H9 (cell line): ENCODE measurements at places on chromosomes 6 and 20.

DNA sequence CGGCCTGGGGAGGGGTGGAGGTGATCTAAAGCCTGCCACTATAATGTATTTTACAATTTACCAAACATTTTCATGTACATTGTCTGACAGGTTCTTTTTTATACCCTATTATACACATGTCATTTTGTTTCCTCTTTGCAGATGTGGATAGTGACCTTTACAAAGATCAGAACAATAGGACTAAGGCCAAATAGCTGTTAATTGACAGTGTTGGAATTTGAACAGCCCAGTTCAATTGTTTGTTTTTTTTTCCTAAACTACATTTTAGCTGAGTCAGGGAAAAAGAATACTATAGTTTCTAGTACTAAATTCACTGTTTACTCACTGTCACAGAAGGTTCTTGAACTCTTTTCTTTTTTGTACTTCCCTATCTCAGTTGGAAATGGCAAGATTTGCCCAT, 40.2 kb downstream of the PGM3 start:
- peaks cover 32% of the 10 kb centered on the region for H3K36me3 ChIP-seq
- H3K27ac ChIP-seq, result no peak overlapping the region
- H3K27me3 ChIP-seq, result no peaks in the 10 kb centered on the region; the same call in 1 of the 2 replicates
- H3K4me1 ChIP-seq, result no peaks in the 10 kb centered on the region
- no peak overlapping the region for H3K4me3 ChIP-seq

- DNase-seq, result no peak
- H3K4me3 ChIP-seq, result no peak overlapping the region
- H3K4me1 ChIP-seq, result no peaks in the 10 kb centered on the region
- no peak overlapping the region for H3K27ac ChIP-seq
- H3K36me3 ChIP-seq, result no peaks in the 10 kb centered on the region
- no peaks in the 10 kb centered on the region for H3K27me3 ChIP-seq
Measured at GRCh38 chr6:73418081-73418741, 23.6 kb downstream of the DDX43 start.

GRCh38 chr6:113630738-113631535, 226.2 kb upstream of the MARCKS start:
- H3K27me3 ChIP-seq, result no peaks in the 10 kb centered on the region; the same call in 1 of the 2 replicates
- H3K4me1 ChIP-seq, result no peaks in the 10 kb centered on the region
- DNase-seq, result no peak
- H3K27ac ChIP-seq, result no peak overlapping the region
- H3K4me3 ChIP-seq, result no peak overlapping the region

DNA sequence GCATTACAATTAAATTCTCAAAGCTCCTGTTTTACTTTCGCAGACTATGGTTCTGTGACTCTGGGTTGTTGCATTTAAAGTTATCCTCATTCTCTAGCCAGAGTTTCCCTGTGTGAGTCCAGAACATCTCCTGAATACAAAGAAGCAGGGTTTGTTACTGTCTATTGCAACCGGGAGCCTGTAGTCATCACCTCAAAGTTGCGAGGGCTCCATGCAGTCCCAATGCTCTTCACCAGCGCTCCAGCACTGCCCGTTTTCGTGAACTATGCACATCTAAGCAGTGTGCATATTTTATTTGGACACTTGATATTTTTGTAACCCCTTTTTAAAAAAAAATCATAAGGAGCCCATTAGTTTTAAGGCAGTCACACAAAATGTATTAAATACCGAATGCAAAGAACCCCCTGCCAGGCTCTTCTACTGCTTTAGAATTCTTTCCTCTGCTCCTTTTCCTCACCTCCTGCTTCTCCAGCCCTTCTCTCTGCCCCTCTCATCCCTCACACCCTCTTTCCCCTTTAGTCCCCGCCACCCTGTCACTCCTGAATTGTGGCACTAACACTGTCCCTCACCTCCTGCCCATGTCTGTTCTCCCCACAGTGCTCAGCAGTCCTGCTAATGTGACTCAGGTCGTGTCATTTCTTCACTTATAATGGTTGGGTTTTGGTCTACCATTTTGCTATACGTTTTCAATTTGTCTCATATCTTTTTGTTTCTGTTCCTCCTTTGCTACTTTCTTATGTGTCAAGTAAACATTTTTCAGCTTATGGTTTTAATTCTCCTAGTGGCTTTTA, 1.1 kb upstream of the HLA-C start:
- no peak for DNase-seq
- H3K27me3 ChIP-seq, result no peaks in the 10 kb centered on the region
- no peaks in the 10 kb centered on the region for H3K4me1 ChIP-seq
- H3K4me3 ChIP-seq, result peak overlapping the region; percentile 75; the same call in 1 of the 2 replicates
- H3K27ac ChIP-seq, result no peak overlapping the region

GRCh38 chr20:15144916-15145315, 807.5 kb upstream of the FLRT3 start:
- H3K36me3 ChIP-seq, result no peaks in the 10 kb centered on the region
- H3K4me3 ChIP-seq, result no peak overlapping the region
- H3K27me3 ChIP-seq, result no peaks in the 10 kb centered on the region
- no peak overlapping the region for H3K27ac ChIP-seq
- DNase-seq, result no peak

GRCh38 chr6:15331143-15331542, 85.3 kb downstream of the JARID2 start:
- no peak overlapping the region for H3K27ac ChIP-seq
- no peaks in the 10 kb centered on the region for H3K27me3 ChIP-seq
- DNase-seq, result no peak
- H3K4me1 ChIP-seq, result peaks cover 24% of the 10 kb centered on the region

DNA sequence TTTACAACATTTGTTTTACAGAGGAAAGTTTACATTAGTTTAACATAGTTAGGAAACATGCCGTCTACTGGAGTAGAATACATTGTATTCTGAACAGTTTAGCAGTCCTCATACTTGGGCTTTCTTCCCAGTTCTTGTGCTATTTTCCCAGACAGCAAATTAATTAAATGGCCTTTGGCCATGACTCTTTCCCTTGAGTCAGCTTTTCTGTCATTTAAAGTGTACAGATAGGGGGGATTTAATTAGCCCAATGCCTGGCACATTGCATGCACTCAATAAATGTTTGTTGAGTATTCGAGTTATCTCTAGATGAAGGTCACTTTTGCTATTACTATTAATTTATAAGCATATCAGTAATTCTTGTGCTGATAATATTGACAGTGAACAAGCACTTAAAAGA, 1.6 kb downstream of the TMEM244 start:
- DNase-seq, result no peak
- no peak overlapping the region for H3K4me3 ChIP-seq
- H3K27me3 ChIP-seq, result no peaks in the 10 kb centered on the region
- H3K36me3 ChIP-seq, result no peaks in the 10 kb centered on the region

GRCh38 chr6:6080975-6081374, 74.2 kb upstream of the NRN1 start:
- no peak overlapping the region for H3K4me3 ChIP-seq
- H3K36me3 ChIP-seq, result no peaks in the 10 kb centered on the region
- H3K4me1 ChIP-seq, result no peaks in the 10 kb centered on the region
- no peak overlapping the region for H3K27ac ChIP-seq
- no peaks in the 10 kb centered on the region for H3K27me3 ChIP-seq

- H3K4me3 ChIP-seq, result no peak overlapping the region
- H3K27ac ChIP-seq, result no peak overlapping the region
- peaks cover 15% of the 10 kb centered on the region for H3K4me1 ChIP-seq
- H3K27me3 ChIP-seq, result no peaks in the 10 kb centered on the region; the same call in 1 of the 2 replicates
- peak; percentile 10 for DNase-seq
Measured at GRCh38 chr20:58755062-58755697, 62.6 kb downstream of the NPEPL1 start.

- no peak overlapping the region; the same call in 2 of the 3 replicates for H3K4me3 ChIP-seq
- H3K4me1 ChIP-seq, result no peaks in the 10 kb centered on the region; the same call in 1 of the 2 replicates
- DNase-seq, result no peak
- H3K27me3 ChIP-seq, result no peaks in the 10 kb centered on the region
- no peaks in the 10 kb centered on the region for H3K36me3 ChIP-seq
Measured at GRCh38 chr6:166636191-166636933, 9.3 kb upstream of the RPS6KA2 start.

GRCh38 chr20:59223182-59223601, 59.6 kb downstream of the ZNF831 start:
- no peak for DNase-seq
- peak overlapping the region; percentile 78 for H3K4me3 ChIP-seq
- 0 out of 2 replicates have a peak, but pooled peaks cover 4% of the 10 kb centered on the region for H3K4me1 ChIP-seq
- H3K27ac ChIP-seq, result no peak overlapping the region

GRCh38 chr20:5154543-5154925, 27.7 kb downstream of the CDS2 start:
- H3K36me3 ChIP-seq, result peaks cover 3% of the 10 kb centered on the region; the same call in 2 of the 3 replicates
- DNase-seq, result no peak
- no peak overlapping the region for H3K4me3 ChIP-seq
- H3K4me1 ChIP-seq, result peaks cover 3% of the 10 kb centered on the region; the same call in 1 of the 2 replicates
- no peak overlapping the region for H3K27ac ChIP-seq

DNA sequence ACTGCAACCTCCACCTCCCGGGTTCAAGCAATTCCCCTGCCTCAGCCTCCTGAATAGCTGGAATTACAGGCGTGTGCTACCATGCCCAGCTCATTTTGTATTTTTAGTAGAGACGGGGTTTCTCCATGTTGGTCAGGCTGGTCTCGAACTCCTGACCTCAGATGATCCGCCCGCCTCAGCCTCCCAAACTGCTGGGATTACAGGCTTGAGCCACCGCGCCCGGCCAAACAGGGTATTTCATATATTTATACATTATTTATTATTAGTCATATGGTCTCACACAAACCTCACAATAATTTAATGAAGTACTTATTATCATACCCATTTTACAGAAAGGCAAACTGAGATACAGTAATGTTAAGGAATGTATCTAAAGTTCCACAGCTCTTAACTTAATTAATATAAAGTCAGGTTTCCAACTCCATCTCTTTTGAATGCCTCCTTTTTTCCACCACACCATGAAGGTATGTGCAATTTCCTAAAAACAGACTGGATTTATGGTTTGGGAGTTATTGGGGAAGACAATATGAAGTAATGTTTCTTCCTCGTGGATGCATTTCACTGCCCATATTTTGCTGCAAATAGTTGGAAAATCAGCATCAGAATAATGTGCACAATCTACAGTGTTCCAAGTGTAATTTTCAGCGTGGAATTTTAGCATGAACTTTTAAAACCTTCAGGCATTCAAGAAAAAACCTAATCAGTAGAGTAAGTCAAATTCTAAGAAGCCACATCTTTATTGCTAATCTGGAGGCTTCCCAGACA, 65.7 kb downstream of the ZMYND8 start:
- H3K27ac ChIP-seq, result no peak overlapping the region
- no peak for DNase-seq
- no peaks in the 10 kb centered on the region for H3K27me3 ChIP-seq
- H3K4me3 ChIP-seq, result no peak overlapping the region

- no peak overlapping the region for H3K4me3 ChIP-seq
- no peaks in the 10 kb centered on the region; the same call in 1 of the 2 replicates for H3K4me1 ChIP-seq
- H3K27me3 ChIP-seq, result no peaks in the 10 kb centered on the region
- DNase-seq, result no peak
- H3K27ac ChIP-seq, result no peak overlapping the region
Measured at GRCh38 chr6:46052479-46052878, 36.8 kb upstream of the CLIC5 start.

DNA sequence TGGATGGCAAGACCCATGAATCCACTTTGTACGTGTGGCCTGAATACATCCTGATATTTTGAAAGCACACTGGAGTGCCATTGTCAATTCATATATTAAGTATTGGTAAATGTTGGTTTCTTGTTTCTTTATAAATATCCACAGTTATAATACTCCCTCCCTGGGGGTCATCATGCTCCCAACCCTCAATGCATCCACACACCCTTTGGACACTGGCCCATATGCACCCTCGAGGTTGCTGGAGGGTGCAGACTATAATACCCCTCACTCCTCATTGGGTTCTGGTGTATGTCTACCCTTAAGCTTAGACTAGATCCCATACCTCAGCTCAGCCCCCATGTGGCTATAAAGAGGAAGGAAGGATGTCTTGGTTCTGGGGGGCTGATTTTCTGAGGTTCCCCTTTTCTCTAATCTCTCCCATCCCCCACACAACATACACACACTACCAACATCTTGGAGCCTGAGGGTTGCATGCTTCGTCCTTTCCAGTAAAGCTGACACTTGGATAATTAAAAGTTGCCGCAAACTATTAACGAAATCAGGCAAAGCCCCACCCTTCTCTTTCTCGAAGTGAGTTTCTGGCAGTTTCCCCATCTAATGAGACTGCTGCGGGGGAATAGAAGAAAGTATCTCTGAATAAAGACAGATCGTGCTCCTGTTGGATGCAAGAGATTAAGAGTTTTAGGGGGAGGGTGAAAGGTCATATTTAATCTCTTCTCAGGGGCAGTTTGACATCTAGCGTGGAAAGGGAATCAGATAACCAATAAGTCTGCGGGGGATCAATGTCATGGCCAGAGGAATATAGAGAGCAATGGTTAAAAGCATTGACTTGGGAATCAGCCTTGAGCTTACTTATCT, 7.4 kb downstream of the PIM1 start:
- H3K36me3 ChIP-seq, result peaks cover 37% of the 10 kb centered on the region
- H3K27ac ChIP-seq, result no peak overlapping the region
- no peaks in the 10 kb centered on the region for H3K4me1 ChIP-seq
- DNase-seq, result no peak
- H3K27me3 ChIP-seq, result no peaks in the 10 kb centered on the region

DNA sequence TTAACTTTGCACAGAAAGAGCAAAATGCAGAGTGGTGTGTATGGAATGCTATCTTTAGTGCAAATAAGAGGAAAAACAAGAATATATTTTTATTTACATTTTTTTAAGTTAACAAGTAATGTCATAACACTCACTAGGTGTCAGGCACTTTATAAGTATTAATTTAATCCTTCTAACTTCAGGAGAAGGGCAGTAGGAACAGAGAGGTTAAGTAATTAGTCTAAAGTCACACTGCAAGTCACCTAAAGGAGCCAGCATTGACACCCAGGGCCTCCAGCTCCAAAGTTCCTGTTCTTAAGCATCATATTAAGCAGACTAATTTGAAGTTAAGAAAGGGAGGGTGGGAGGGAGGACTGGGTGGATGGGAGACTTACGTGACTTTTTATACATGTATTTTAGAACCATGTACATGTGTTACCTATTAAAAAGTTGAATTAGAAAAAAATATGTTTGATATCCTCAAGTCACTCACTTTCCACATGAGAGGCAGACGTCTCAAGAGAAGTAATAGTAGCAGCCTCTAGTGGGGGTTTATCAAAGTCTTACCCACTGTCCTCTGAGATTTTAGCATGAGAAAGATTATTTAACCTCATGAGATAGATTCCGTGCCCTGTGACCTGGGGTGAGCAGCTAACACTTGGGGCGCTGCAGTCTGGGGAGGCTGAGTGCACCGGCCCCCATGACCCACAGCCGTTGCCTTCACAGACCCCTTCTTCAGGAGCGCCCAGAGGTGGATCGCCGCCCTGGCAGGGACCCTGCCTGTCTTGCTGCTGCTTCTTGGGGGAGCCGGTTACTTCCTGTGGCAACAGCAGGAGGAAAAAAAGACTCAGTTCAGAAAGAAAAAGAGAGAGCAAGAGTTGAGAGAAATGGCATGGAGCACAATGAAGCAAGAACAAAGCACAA, 7.0 kb downstream of the BTN3A1 start:
- no peaks in the 10 kb centered on the region for H3K27me3 ChIP-seq
- no peak for DNase-seq
- H3K36me3 ChIP-seq, result no peaks in the 10 kb centered on the region
- H3K4me3 ChIP-seq, result peak overlapping the region; percentile 10; the same call in 1 of the 3 replicates

GRCh38 chr20:36572701-36573102, 695 bp upstream of the TGIF2 start:
- H3K27me3 ChIP-seq, result no peaks in the 10 kb centered on the region
- DNase-seq, result peak; percentile 51
- H3K4me1 ChIP-seq, result peaks cover 8% of the 10 kb centered on the region
- peak overlapping the region; percentile 10 for H3K27ac ChIP-seq
- peak overlapping the region; percentile 77 for H3K4me3 ChIP-seq

GRCh38 chr6:64680446-64680845, 1026.6 kb downstream of the EYS start:
- no peak for DNase-seq
- no peak overlapping the region for H3K4me3 ChIP-seq
- H3K36me3 ChIP-seq, result no peaks in the 10 kb centered on the region
- H3K27ac ChIP-seq, result no peak overlapping the region
